ENCODE measurements at places on chromosomes 13 and 19. TPM values are rescaled to one million over a fixed set of nuclear protein-coding genes. Genes with fewer than 3 reads are reported as not detected.

GRCh38 chr13:41004875-41005693 lies 14.0 kb downstream of the ELF1 start:
- no peaks in the 10 kb centered on the region for H3K27me3 ChIP-seq
- H3K4me3 ChIP-seq = no peak overlapping the region
- H3K27ac ChIP-seq = peak overlapping the region; percentile 9
- no peaks in the 10 kb centered on the region for H3K36me3 ChIP-seq
- no peak for DNase-seq

DNA sequence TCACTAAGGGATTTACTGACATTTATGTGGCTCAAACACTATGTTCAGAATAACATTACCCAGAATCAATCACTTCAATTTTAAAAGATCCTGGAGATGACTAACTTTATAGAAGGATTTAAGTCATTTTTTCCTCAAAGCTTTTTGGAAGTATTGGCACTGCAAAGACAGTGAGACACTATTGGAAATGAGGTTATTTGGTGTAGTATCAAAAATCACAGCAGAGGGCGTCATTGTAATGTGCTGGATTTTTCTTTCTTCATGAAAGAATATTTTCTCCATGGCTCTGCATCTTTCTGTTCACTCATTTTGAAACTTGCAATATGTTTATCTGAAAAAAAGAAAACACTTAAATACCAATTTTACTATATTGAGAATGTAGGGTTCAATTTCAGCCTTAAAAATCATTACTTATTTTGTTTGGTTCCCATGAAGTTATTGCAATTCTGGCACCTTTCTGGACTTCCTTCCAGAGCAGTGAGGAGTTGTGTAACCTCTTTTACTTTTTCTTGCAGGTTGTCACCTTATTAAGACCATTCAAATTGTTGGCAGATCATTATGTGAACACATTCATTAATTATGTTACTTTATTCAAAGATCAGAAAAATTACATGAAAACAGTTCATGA lies 3.7 kb upstream of the CSNK1A1L start:
- H3K4me3 ChIP-seq = no peak overlapping the region
- H3K36me3 ChIP-seq = no peaks in the 10 kb centered on the region
- H3K4me1 ChIP-seq = no peaks in the 10 kb centered on the region
- DNase-seq = no peak
- no peaks in the 10 kb centered on the region for H3K27me3 ChIP-seq

DNA sequence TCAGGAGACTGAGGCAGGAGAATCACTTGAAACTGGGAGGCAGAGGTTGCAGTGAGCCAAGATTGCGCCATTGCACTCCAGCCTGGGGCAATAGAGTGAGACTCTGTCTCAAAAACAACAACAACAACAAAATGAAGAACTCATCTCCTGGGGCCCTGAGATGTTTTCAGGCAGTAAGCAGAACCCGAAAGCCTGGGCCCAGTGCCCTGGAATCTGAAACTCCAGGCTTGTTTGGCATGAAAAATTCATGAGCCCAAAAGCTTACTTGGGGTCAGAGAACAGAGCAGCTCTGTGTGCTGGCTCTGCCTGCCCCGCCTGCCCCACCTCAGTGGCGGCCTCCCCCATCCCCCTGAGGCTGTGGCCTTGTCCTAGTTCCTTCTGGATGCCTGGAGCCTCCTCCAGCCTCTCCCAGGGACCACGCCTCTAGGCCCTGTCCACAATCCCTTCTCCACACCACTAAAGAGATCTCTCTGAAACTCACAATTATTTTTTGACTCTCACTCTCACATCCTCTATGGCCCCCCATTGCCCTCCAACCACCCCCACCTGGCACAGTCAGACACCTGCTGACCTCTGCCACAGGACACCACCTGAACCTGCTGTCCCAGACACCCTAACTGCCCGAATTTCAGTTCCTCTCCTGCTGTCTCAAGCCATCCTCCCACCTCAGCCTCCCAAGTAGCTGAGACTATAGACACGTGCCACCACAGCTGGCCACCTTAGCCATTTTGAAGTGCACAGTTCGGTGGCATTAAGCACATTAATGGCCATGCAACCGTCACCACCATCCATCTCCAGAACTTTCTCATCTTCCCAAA lies 6.9 kb upstream of the AP1M2 start:
- peaks cover 43% of the 10 kb centered on the region for H3K4me1 ChIP-seq
- H3K4me3 ChIP-seq = no peak overlapping the region
- peak overlapping the region; percentile 49 for H3K27ac ChIP-seq
- peak; percentile 61 for DNase-seq
- H3K27me3 ChIP-seq = no peaks in the 10 kb centered on the region

GRCh38 chr13:107203146-107203847 lies 635.4 kb upstream of the ARGLU1 start:
- no peaks in the 10 kb centered on the region for H3K27me3 ChIP-seq
- peaks cover 21% of the 10 kb centered on the region for H3K4me1 ChIP-seq
- no peak for DNase-seq
- H3K4me3 ChIP-seq = no peak overlapping the region
- H3K27ac ChIP-seq = peak overlapping the region; percentile 66

ONECUT3 gene
- not detected for total RNA-seq

- H3K36me3 ChIP-seq = no peaks in the 10 kb centered on the region
- peak overlapping the region; percentile 54 for H3K27ac ChIP-seq
- H3K27me3 ChIP-seq = no peaks in the 10 kb centered on the region
Measured at GRCh38 chr19:16272945-16273344, 51.7 kb upstream of the KLF2 start.

DNA sequence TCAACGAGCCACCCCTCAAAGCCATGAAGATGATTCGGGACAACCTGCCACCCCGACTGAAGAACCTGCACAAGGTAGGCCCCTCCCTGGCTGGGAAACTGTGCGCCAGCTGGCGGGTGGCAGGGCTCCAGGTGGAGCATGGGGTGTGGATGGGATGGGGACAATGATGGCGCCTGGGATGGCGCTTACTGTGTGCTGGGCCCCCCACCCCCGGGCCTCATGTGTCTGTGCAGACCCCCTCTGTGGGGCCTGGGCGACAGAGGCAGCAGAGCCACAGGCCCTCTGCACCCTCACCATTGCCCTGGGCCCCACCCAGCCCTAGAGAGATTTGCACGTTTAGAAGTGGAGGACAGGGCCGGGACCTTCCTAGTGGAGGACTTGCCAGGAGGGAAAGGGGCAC lies 19.0 kb upstream of the NCCRP1 start:
- H3K4me1 ChIP-seq = no peaks in the 10 kb centered on the region
- H3K36me3 ChIP-seq = peaks cover 81% of the 10 kb centered on the region
- no peaks in the 10 kb centered on the region for H3K27me3 ChIP-seq
- no peak overlapping the region for H3K4me3 ChIP-seq

DNA sequence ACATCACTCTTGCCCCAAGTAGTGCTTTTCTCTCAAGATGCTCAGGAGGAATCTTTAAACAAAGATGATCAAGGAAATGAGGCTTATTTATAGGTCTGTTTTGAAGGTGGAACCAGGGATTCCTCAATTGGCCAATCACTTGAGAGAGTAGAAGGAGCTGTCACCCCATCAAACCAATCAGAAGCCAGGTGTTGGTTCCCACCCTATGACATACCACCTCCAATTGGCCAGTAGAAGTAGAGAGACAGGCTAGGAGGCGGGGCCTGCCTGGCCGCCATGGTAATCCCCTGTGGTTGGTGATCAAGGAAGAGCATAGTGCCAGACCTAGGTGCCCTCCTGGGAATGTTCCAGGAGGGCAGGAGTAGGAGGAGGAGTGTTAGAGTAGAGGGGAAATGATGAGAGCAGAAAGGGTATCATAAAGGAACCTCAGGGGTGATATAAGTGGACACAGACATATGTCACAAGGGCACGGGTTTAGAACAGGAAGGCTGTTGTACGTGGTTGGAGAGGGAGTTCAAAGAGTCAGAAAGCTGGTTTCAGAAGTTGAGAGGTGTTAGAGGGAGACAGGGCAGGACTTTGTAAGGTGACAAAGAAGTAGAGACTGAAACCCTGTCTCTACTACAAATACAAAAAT lies 10.5 kb downstream of the PMIS2 start:
- H3K27me3 ChIP-seq = peaks cover 12% of the 10 kb centered on the region
- no peaks in the 10 kb centered on the region for H3K36me3 ChIP-seq
- no peak overlapping the region for H3K27ac ChIP-seq
- DNase-seq = no peak
- no peak overlapping the region for H3K4me3 ChIP-seq

ZIC5 gene
- total RNA-seq = not detected

GRCh38 chr13:91946498-91947070 lies 548.2 kb downstream of the GPC5 start:
- no peaks in the 10 kb centered on the region for H3K4me1 ChIP-seq
- H3K27me3 ChIP-seq = no peaks in the 10 kb centered on the region
- no peak for DNase-seq
- no peak overlapping the region for H3K4me3 ChIP-seq
- no peaks in the 10 kb centered on the region for H3K36me3 ChIP-seq
- no peak overlapping the region for H3K27ac ChIP-seq

GRCh38 chr19:1245494-1246264 lies 2.7 kb upstream of the MIDN start:
- peak; percentile 77 for DNase-seq
- peaks cover 66% of the 10 kb centered on the region for H3K4me1 ChIP-seq

DNA sequence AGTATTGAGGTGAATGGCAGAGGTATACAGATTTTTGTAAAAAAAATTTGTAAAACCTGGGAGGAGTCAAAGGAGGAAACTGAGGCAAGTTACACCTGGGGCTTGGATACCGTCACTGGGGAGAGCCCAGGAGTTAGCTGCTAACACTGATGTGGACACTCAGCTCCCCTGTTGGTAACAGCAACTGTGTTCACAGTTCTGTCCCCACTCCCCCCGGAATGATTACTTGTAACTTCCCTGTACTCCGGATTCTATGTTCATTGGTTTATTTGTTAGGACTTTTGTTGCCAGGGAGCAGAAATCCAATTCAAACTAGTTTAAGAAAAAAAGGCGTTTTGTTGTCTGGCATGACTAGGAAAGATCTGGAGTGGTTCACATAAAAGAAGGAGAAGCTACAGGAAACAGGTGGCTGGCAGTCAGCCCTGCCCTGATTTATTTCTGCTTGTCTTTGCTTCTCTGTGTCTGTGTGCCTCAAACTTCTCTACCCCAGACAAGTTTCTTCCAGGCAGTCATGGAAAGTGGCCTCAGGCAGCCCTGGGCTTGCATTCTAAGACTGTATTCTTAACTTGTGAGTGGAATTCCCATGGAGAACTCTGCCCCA lies 2.3 kb upstream of the GPR12 start:
- no peaks in the 10 kb centered on the region for H3K36me3 ChIP-seq
- no peak overlapping the region for H3K4me3 ChIP-seq
- peaks cover 64% of the 10 kb centered on the region for H3K27me3 ChIP-seq
- no peak for DNase-seq

GRCh38 chr13:21668732-21669275 lies 2.1 kb upstream of the FGF9 start:
- peaks cover 37% of the 10 kb centered on the region for H3K4me1 ChIP-seq
- peak overlapping the region; percentile 72 for H3K4me3 ChIP-seq
- no peaks in the 10 kb centered on the region for H3K36me3 ChIP-seq
- peaks cover 44% of the 10 kb centered on the region for H3K27me3 ChIP-seq

PSG6 gene
- not detected for total RNA-seq

GRCh38 chr19:17325133-17325532 lies 9.5 kb downstream of the ANO8 start:
- peaks cover 21% of the 10 kb centered on the region for H3K36me3 ChIP-seq
- no peak overlapping the region for H3K4me3 ChIP-seq
- peaks cover 14% of the 10 kb centered on the region for H3K4me1 ChIP-seq
- no peak for DNase-seq

PROZ gene
- total RNA-seq = not detected

DNA sequence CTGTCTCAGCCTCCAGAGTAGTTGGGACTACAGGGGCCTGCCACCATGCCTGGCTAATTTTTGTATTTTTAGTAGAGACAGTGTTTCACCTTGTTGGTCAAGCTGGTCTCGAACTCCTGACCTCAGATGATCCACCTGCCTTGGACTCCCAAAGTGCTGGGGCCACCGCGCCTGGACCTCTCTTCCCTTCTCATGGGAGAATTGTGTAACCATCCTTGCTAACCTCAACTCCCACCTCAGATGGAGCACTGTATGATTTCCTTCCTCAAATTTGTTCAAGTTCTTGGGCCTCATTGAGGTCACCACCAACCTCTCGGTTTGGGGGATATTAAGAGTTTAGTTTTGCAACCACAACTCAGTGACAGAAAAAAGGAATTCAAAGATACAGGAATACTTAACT lies 10.7 kb downstream of the LILRA5 start:
- peaks cover 21% of the 10 kb centered on the region for H3K27me3 ChIP-seq
- no peak for DNase-seq
- H3K36me3 ChIP-seq = no peaks in the 10 kb centered on the region
- H3K4me3 ChIP-seq = no peak overlapping the region

LRRC63 gene
- 1.7 TPM for total RNA-seq

- H3K36me3 ChIP-seq = no peaks in the 10 kb centered on the region
- H3K27me3 ChIP-seq = peaks cover 16% of the 10 kb centered on the region
- no peaks in the 10 kb centered on the region for H3K4me1 ChIP-seq
- peak overlapping the region; percentile 47 for H3K4me3 ChIP-seq
- H3K27ac ChIP-seq = no peak overlapping the region
- DNase-seq = peak; percentile 57
Measured at GRCh38 chr13:36130552-36131221, 495 bp downstream of the DCLK1 start.

GRCh38 chr13:79398915-79399314 lies 7.1 kb downstream of the RBM26 start:
- peaks cover 26% of the 10 kb centered on the region for H3K36me3 ChIP-seq
- no peak overlapping the region for H3K4me3 ChIP-seq
- no peak for DNase-seq
- H3K4me1 ChIP-seq = peaks cover 55% of the 10 kb centered on the region
- no peak overlapping the region for H3K27ac ChIP-seq
- H3K27me3 ChIP-seq = no peaks in the 10 kb centered on the region

GRCh38 chr13:93108111-93108601 lies 118.5 kb upstream of the GPC6 start:
- DNase-seq = no peak
- no peaks in the 10 kb centered on the region for H3K4me1 ChIP-seq
- no peaks in the 10 kb centered on the region for H3K36me3 ChIP-seq
- no peaks in the 10 kb centered on the region for H3K27me3 ChIP-seq
- no peak overlapping the region for H3K27ac ChIP-seq

PRR22 gene
- 2.7 TPM for total RNA-seq

Measured in lower lobe of right lung (tissue), 2 donors.